ENCODE measurements at places on chromosomes 3 and 15.

GRCh38 chr15:98755781-98756180 lies 107.4 kb downstream of the IGF1R start:
- DNase-seq: no peak

DNA sequence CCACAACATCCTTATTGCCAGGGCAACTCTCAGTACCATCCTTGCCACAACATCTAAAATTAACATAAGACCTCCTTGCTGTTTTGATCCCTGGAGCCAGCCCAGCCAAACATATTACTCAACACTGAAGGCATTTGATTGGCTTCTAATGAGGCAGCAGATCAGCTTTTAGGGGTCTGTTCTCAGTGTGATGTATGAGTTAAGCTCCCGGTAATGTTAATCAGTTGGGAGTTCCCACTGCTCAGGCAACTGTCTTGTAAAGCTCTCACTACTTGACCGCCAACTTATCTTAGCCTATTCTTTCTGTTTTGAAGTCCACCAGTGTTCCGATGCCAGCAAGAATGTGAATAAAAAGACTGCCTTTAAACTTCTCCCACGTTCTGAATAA lies 158.9 kb downstream of the FOXB1 start:
- DNase-seq: no peak

DNA sequence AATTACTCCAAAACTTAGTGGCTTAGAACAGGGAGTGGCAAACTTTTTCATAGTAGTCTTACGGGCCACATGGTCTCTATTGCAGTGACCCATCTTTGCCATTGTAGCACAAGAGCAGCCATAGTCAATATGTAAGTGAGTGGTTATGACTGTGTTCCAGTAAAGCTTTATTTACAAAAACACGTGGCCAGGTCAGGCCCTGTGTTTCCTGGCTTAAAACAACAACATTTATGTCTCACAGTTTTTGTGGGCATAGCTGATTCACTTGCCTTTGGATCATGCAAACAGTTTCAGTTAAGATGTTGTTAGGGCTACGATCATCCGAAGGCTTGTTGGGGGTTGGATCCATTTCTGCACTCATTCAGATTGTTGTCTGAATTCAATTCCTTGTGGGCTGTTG lies 103.8 kb downstream of the CHCHD6 start:
- no peak for DNase-seq

DNA sequence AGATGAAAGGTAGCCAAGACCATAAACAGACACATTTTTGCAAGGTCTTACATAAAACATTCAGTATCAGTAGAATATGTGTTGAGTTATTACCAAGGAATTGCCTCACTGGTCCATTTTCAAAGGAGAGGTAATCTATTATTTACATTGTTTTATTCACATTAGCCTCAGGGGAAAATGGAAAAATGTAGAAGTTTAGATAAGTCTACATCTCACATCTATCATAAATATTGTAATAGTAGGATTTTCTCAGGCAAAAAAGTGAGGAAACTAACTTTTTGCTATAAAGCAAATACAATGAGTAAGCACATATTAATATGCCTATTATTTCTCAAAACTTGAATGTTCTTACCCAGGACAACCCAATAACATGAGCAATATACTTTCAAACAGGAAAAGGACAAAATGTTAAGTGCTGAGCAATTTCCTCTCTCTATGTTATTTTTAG lies 184.6 kb upstream of the AGTR1 start:
- DNase-seq: no peak

GRCh38 chr3:98343647-98344507 lies 9.8 kb upstream of the OR5K4 start:
- DNase-seq: no peak

- no peak for DNase-seq
Measured at GRCh38 chr3:124648551-124648950, 81.7 kb upstream of the UMPS start.

- DNase-seq: no peak
Measured at GRCh38 chr3:144687862-144688261, 716.2 kb downstream of the DIPK2A start.

GRCh38 chr3:61141697-61142096 lies 109.6 kb downstream of the FHIT start:
- DNase-seq: no peak

DNA sequence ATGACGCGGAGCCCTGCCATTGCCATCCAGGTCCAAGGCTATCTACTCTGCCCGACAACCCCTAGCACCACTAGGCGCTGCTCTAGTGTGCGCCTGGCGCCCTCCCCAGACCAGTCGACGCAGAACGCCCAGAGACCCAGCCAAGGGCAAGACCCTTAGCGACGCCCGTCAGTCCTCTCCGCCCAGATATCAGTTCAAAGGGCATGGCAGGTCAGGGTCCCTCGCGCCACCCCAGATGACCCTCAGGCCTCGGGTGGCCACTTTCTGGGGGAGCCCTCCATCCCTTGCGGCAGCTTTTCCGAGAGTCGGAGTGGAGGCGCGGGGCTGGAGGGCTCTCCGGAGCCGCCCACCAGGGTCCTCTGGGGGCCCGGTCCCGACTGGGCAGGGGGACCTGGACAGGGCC lies 371 bp upstream of the CLSTN2 start:
- DNase-seq: no peak
